ENCODE measurements at places on chromosomes 16 and 17.
A peak's percentile ranks its signal among the peaks of the same experiment; 100 is the strongest.

DNA sequence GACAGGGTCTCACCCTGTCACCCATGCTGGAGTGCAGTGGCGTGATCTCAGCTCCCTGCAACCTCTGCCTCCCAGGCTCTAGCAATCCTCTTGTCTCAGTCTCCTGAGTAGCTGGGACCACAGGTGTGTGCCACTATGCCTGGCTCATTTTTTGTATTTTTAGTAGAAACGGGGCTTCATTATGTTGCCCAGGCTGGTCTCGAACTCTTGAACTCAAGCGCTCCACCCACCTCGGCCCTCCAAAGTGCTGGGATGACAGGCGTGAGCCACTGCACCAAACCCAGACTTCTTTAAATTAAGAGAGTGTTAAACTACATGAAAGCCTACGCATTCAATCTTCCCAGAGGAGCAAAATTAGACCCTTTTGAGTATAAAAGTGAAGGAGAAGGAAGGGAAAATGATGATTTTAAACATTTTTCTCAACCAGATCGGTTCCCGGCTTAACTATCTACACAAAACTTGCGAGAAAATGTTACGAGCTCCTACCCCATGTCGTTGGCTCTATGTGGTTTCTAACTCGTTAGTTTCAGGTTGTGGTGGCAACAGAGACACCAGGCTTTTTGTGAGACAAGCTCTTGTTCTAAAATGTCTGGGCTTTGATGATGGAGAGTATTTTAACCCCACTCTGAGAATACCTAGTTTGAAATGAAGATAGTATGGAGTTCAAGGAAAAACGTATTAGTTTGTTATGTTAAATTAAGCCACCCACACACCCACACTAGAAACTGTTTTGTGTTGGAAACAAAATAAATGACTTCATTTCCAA, 26.3 kb downstream of the STAT5B start:
- no peak for DNase-seq

DNA sequence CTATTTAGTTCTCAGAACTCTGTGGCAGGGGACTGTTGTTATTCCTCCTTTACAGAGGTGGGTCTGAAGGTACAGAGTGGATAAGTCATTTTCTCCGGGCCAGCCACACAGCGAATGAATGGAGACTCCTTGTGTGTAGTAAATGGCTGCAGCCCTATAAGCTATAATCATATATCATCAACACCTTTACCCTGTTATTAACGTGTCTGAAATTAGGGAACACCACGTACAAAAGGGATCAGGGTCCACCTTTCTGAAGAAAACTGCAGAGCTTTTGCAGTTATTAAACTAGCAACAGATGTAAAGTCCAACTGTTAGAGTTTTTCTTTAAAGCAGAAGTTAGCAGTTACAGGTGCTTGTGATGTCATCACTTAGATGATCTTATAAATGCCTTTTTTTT, 696.7 kb downstream of the MAF start:
- no peak for DNase-seq

- no peak for DNase-seq
Measured at GRCh38 chr17:9367156-9367555, 208.5 kb downstream of the STX8 start.

DNA sequence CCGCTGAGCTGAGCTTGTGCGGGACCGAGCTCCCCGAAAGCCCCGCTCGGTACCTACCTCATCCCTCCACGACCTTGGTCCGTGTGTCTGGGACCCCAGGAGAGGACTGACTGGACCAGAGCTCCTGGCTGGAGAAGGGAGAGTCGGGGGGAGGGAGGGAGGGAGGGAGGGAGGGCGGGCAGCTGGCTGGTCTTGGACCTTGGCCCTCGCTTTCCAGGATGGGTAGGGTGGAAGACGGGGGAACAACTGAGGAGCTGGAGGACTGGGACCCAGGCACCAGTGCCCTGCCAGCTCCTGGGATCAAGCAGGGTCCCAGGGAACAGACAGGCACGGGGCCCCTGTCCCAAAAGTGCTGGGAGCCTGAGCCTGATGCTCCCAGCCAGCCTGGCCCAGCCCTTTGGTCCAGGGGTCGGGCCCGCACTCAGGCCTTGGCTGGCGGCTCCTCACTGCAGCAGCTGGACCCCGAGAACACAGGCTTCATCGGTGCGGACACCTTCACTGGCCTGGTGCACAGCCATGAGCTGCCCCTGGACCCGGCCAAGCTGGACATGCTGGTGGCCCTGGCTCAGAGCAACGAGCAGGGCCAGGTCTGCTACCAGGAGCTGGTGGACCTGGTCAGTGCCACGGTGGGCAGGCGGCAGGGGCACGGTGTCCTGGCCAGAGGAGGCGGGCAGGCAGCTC, 553 bp downstream of the RHBDL1 start:
- DNase-seq: no peak

GRCh38 chr17:52546990-52547389, 388.5 kb upstream of the CA10 start:
- no peak for DNase-seq

GRCh38 chr16:4389051-4389955, 17.7 kb downstream of the VASN start:
- peak; percentile 49 for DNase-seq

GRCh38 chr16:62035115-62036092, 834 bp downstream of the CDH8 start:
- peak; percentile 68 for DNase-seq

GRCh38 chr17:66947311-66947710, 17.2 kb upstream of the CACNG4 start:
- DNase-seq: no peak

- DNase-seq: no peak
Measured at GRCh38 chr17:16258901-16259300, 41.9 kb downstream of the PIGL start.

DNA sequence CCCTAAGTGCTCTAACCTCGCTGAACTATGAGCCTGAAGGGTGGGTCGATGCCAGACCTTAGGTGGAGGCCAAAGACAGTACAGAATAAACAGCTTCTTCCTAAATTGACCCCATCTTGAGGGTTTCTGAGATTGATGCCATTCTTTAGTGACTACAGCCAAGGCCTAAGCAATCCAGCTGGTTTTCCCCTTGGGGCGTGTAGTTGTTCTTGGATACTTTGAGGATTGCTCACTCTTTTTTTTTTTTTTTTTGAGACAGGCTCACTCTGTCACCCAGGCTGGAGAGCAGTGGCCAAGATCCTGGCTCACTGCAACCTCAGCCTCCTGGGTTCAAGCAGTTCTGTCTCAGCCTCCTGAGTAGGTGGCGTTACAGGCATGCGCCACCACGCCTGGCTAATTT, 2.0 kb downstream of the OVCA2 start:
- DNase-seq: peak; percentile 77

GRCh38 chr17:8300627-8301242, 5.5 kb upstream of the SLC25A35 start:
- peak; percentile 69 for DNase-seq

DNA sequence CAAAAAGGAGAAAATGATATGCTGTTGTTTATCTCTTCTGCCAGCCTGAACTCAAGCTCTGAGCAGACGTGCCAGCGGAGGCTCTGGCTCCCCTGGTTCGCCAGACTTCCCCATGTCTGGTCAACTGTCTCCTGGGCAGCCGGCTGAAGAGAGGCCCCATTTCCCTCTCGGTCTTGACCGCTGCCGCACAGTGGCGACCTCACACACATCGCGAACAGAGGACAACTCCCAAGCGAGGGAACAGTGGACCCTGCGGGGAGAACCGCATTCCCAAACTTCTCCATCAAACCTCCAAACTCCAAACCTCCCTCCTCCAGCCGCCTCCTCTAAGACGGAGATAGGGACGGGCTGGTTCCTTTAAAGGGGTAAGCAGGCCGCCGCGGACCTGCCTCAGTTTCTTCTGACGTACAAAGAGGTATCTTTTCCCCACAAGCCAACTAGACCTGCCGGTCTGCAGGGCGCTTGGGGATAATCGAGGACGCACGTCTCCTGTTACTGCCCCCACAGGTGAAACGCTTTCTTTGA, 24.9 kb upstream of the RFFL start:
- peak; percentile 25 for DNase-seq

DNA sequence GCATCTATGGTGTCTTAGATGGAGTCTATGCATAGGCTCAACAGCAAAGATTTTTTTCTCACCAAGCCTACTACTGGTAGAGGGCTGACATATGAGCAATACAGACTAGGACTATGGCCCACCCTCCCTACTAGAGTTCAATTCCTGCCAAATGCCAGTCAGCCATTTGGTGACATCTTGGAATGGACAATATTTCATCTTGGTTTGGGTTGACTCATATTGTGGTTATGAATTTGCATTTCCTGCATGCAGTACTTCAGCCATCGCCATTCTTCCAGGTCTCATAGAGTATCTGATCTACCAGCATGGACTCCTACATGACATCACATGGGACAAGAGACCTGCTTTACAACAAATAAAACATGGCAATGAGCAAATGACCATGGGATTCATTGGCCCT, 778.1 kb upstream of the SOX9 start:
- peak; percentile 32 for DNase-seq

GRCh38 chr16:57021757-57022156, 32.4 kb downstream of the NLRC5 start:
- DNase-seq: no peak

GRCh38 chr17:48756830-48757251, 28.3 kb upstream of the HOXB13 start:
- no peak for DNase-seq

- DNase-seq: no peak
Measured at GRCh38 chr16:88197481-88198456, 185.0 kb upstream of the ZNF469 start.

DNA sequence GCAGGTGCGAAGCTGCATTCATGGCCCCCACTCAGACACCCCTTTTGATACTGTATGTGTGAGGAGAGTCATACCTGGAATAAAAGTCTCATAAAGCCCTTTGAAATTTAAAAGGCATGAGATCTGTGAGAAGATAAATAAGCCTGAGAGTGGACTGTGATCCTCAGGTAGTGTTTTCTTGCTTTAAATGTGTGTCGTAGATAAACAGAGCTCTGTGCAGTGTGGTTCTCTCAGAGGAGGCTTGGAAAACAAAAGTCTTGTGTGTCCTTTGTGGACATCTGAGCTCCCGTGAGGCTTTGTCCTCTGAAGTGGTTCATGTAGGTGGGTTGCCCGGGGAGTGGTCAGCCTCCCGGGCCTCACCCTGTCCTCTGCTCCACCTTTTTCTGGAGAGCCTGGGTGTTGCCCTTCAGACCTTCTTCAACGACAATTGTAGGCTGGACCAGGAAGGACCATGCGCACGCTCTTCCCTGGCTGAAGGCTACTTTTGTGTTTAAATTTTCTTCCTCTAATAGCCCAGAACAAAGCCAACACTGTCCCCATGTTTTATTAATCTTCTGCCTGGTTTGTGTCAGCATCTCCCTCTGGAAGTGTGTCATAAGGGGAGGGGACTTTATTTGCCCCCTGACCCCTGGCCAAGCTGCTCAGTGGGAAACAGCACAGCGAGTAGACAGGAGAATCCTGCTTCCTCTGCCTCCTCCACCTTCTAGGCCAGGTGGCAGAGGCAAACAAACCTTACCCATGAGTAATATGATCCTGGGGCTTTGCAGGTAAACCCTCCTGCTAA, 151.2 kb downstream of the MSI2 start:
- no peak for DNase-seq

GRCh38 chr17:6096201-6097004, 26.2 kb downstream of the WSCD1 start:
- no peak for DNase-seq

DNA sequence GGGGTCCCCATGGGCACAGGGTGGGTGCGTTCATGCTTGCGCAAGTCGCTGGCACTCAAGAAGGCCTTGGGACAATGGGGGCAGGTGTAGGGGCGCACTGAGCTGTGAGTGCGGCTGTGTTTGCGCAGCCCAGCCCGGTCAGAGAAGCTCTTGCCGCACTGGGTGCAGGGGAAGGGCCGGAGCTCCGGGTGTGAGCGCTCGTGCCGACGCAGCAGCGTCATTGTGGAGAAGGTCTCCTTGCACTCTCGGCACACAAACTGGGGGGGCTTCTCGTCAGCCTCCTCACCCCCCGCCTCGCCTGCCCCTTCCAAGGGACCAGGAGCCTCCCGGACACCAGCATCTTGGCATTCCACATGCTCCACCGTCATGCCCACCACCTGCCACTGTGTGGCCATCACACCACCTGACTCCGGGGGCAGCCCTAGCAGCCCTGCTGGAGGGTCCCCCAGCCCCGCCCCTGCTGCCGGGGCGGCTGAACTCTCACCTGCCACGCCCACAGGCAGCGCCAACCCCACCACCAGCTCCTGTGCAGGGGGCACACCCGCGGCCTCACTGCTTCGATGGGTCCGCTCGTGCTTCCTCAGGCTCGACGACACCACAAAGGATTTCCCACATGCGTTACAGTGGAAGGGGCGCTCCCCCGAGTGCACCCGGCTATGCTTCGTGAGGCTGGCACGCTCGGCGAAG, 12.8 kb downstream of the ZNF668 start:
- DNase-seq: no peak

DNA sequence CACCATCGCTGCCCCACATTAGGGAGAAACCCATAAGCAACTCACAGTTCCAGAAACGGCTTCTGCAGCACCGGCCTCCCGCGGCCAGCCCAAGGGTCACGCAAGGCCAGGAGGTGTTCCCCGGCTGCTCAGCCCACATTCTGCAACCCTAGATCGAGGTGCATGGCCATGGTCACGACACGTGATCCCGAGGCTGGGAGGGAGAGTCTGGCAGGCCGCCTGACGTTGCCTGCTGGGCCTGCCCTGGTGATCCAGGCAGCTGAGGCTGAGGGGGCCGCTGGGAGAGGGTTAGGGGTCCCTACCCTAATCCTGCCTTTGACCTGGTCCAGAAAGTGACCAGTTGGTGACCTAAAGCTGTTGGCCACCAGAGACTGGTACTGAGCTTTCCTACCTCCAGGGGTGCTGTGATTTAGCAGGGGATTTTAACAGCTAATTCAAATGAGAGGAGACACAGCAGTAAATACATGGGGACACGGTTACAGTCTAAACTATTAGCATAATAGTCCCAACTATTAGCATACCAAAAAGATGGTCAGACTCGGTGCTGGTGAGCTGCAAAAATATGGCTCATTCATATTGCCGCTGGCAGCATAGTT, 97.4 kb upstream of the CIBAR2 start:
- no peak for DNase-seq

GRCh38 chr17:55500103-55500502, 11.1 kb downstream of the SMIM36 start:
- no peak for DNase-seq

DNA sequence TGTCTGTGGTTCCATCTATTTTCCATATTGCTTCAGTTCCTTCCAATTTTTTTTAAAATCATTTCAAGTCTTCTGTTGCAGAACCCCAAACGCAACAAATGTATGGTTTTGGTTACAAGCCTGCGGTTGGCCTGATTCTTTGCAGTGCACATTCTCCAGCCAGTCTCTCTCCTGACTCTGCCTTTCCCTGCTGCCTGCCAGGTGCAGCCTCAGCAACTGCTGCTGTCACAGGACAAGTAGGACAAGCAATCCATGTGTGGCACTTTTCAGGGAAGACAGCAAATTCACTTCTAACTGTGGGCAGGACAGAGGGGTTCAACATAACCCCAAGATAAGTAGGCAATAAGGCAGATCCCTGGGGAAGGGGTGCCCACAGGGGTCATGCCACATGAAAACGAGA, 24.2 kb downstream of the EMP2 start:
- DNase-seq: no peak

GRCh38 chr16:3992297-3993051, 112.0 kb upstream of the CREBBP start:
- DNase-seq: no peak

DNA sequence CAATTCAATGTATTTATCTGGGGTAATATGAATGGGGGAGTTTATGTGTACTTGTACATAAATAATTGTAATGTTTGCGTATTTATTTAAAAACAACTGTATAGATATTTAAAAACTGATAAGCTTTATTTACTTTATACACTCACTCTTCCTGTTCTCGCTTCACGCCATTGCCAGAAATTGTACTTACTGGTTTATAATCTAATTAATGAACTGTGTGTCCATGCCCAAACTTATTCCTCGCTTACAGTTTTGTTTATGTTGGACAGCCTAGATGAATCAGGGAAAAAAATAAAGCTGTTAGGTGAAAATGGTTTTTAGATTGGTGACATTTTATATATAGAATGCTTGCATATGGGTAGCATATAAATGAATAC, 30.8 kb downstream of the AATF start:
- no peak for DNase-seq
